ENCODE measurements at places on chromosomes 16 and 17.
A peak's percentile ranks its signal among the peaks of the same experiment; 100 is the strongest.

DNA sequence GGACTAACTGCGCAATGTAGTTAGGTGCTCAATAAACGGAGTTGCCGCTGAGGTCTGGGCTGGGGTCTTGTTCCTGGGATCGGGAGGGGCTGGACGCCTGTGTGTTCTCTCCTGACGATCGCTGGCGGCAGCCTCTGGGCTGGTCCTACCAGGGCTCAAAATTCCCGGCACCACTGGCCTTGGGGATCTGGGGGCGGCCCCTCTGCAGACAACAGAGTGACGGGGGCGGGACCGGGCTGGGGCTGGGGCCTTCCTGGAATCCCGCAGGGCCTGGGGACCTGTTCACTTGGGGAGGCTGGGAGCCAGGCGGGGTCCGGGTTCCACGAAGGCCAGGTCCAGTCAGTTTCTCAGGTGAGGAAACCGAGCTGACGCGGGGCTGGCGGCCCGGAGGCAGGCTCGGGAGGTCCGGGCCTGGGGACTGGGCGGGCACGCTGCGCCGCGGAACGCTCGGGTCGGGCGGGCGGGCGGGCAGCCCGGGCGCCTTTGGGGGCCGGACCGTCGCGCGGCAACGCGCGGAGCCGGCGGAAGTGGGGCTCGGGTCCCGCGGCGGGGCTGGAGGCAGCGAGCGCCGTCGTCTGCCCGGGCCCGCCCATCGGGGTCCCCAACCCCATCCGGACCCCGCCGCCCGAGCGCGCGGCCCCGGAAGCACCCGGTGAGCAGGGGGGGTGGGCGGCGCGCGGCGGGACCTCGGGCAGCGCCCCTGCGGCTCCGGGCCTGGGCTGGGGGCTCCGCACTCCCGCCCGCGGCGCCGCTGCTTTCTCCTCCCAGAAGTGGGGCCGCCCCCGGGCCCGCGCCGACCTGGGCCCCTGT lies at the start of gene PIGQ:
PIGQ (plus strand) TSS at position 524 of the 810 bp plus-strand sequence. CDS start 4,107 bp downstream, outside the sequence.
- DNase-seq = peak; percentile 50

DNA sequence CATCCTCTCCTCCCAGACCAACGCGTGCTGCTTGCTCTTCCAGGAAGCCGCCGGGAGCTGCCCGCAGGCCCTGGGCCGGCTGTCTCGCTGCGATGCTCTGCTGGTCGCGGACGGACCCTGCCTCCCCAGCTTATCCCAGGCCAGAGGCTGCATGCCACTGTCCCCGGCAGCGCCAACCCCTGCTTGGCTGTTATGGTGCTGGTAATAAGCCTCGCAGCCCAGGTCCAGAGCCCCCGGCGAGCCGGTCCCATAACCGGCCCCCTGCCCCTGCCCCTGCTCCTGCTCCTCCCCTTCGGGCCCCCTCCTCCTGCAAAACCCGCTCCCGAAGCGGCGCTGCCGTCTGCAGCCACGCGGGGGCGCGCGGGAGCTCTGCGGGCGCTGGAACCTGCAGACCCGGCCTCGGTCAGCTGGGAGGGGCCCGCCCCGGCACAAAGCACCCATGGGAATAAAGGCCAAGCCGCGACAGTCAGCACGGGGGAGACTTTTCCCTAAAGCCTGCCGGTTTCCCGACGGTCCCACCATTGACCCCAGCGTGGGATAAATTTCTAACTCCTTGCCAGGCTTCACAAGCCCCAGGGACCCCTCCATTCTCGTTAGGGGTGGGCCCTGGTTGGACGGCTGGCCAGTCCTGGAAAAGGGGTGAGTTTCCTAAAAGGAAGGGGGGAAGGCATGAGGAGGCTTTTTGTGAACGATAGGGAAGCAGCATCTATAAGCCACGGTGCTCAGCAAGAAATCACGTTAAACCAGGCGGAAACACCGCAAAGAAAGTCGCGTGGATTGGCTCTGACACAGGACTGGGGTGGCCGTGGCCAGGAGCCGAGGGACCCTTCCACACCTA lies 11.2 kb downstream of the ENPP7 start:
- DNase-seq = no peak

DNA sequence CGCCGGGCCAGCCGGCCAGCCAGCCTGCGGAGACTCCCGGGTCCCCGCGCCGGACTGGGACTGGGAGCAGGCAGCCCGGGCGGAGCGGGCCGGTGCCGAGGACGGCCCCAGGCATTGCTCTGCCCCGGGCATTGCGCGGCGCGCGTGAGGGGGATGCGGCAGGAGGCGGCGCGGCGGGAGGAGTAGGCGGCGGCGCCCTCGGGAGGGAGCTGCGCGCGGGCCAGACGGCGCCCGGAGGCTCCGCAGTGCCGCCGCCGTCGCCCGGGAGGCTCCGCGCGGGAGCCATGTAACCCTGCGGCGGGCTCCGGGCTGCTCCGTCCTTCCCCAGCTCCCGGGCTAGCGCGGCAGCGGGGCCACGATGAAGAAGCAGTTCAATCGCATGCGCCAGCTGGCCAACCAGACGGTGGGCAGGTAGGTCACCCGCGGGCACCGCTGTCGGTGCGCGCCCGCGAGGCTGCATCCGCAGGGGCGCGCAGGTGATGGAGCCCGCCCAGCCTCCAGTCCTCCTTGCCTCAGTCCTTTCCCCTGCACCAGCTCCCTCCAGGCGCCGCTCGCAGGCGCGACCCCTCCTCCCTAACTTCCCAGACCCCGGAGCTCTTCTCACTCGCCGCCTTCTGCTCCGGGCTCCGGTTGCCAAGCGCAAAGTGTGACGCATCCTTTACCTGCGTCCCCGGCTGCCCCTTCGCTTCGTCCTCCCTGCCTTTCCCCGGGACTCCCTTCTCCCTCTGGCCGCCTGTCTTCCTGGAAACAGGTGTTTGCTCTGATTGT lies at the start of gene ARHGAP44:
ARHGAP44 (plus strand) TSS at position 18 of the 768 bp plus-strand sequence; CDS start at position 359, 341 bp downstream.
- DNase-seq = peak; percentile 24

DNA sequence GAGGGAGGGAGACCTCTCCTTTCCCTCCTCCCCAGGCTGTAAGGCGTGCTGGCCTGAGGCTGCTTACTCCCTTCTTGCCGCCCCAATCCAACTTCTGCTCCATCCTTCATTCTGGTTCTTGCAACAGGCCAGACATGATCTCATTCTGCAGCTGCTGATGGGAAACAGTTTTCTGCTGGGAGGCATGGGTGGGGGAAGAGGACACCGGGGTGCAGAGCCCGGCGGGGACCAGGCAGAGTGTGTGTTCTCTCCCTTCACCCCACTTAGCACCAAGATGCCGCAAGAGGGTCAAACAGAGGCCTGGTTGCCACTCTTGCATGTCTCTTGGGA lies 1.4 kb downstream of the SARM1 start:
- DNase-seq = no peak

DNA sequence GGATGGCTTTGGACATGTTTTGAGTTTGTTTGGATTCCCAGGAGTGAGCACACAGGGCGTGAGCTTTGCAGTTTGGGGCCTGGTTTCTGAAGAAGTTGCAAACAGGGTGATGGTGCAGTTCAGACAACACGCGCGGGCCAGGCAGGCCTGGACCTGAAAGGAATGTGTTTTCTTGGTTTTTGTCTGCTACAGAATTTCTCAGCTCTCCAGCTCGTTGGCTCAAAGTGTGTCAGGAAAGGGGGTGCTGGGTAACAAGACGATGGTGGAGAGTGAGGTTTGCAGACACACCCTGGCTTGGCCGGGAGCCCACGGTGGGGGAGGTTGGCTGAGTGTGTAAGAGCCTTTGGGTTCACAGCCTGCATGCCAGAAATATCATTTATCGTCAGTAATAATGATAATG lies 82.3 kb downstream of the CMIP start:
- DNase-seq = no peak

DNA sequence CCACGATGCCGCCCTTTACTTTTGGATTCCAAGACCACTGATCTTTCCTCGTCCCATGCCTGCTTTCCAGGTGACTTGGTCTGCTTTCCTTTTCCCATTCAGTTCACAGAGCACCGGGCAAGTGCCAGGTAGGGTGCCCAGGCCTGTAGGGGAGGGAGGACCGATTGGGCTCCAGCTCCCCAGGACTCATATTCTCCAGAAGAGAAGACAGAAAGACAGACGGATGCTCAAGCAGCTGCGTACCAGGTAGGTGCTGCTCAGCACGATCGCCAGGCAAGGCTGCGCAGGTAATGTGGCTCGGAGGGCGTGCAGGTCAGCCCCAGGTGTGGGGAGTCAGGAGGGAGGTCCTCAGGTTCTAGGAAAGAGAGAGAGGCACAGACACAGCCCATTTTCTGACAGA lies 67.5 kb upstream of the ZNF423 start:
- DNase-seq = no peak

DNA sequence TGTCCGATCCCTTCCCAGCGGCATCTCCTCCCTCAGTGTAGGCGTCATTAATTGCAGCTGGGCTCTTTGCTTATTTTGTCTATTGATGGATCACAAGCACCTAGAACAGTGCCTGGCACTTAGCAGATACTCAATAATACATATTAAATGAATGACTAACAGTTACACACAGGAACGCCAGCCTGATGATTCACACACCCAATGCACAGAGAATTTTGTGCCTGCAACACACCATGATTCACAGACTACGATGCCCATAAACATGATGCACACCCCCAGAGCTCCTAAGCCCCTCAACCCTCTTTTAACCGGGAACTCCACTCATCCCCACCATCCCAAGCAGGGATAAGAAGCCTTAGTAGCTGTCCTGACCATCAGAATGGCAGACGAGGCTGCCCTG lies 66.6 kb upstream of the TMEM97 start:
- DNase-seq = no peak

DNA sequence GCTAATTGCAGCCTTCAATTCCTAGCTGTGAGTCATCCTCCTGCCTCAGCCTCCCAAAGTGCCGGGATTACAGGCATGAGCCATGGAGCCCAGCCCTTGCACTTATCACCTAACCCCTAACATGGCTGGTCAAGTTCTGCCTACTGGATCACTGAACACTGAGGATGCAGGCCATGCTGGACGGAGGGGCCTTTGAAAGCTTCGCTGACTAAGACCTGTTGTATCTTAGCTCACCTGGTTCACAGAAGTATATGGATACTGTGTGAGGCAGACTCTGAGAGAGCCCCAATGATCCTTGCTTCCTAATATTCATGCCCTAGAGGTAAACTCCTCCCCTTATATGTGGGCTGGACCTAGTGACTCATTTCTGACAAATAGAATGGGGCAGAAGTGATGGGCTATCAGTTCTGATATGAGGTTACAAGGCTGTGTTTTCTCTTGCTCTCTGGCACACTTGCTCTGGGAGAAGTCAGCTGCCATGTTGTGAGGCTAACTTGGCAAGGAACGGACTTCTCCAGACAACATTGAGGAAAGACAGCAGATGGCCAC lies 11.7 kb upstream of the TMIGD1 start:
- no peak for DNase-seq

DNA sequence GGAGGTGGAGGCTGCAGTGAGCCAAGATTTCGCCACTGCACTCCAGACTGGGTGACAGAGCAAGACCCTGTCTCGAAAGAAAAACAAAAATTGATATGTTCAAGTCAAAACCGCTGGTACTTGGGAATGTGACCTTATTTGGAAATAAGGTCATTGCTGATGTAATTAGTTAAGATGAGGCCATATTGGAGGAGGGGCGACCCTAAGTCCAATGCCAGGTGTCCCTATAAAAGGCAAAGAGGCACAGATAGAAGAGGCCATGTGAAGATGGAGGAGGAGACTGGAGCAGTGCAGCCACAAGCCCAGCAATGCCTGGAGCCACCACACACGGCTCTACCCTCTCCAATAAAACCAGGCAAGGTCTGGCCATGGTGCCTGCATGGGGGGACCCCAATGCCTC lies 50.8 kb upstream of the JPH3 start:
- no peak for DNase-seq

GRCh38 chr16:9159839-9160550 lies 68.6 kb downstream of the HAPSTR1 start:
- DNase-seq = no peak

GRCh38 chr17:19728084-19728495 lies 11.7 kb upstream of the SLC47A2 start:
- DNase-seq = no peak

DNA sequence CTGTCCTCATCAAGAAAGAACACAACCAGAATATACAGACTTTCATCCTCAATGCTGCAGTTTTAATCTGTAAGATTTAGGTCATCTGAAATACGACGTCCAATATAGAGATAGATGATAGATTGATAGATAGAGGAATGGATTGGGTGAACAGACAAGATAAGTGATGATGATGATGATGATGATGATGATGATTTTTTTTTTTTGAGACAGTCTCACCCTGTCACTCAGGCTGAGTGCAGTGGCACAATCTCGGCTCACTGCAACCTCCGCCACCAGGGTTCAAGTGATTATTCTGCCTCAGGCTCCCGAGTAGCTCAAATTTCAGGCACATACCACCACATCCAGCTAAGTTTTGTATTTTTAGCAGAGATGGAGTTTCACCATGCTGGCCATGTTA lies 56.3 kb upstream of the ADAMTS18 start:
- DNase-seq = no peak

GRCh38 chr17:29771546-29771945 lies 148.8 kb upstream of the CORO6 start:
- no peak for DNase-seq

DNA sequence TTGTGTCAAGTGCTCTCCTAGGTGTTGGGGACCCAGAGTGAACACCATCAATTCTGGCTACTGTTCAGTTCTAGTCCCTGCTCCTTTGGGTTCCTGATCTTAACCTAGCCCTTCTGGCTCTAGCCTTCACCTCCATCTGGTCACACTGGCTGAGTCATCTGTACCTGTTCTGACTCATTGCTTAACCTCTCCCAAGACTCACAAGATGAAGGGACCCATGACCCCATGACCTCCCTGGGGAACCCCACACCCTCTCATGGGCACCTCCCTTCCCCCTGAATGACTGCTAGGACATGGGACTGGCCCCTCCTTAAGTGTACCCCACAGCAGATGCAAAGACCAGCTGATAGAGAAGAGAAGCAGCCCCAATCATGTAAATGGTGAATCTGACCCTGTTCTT lies 345.8 kb upstream of the CDH5 start:
- no peak for DNase-seq

- no peak for DNase-seq
Observed at GRCh38 chr17:77456951-77457548, 316.3 kb downstream of the SEC14L1 start.

GRCh38 chr16:35492225-35492624 lies 2032.8 kb downstream of the TP53TG3F start:
- DNase-seq = no peak

DNA sequence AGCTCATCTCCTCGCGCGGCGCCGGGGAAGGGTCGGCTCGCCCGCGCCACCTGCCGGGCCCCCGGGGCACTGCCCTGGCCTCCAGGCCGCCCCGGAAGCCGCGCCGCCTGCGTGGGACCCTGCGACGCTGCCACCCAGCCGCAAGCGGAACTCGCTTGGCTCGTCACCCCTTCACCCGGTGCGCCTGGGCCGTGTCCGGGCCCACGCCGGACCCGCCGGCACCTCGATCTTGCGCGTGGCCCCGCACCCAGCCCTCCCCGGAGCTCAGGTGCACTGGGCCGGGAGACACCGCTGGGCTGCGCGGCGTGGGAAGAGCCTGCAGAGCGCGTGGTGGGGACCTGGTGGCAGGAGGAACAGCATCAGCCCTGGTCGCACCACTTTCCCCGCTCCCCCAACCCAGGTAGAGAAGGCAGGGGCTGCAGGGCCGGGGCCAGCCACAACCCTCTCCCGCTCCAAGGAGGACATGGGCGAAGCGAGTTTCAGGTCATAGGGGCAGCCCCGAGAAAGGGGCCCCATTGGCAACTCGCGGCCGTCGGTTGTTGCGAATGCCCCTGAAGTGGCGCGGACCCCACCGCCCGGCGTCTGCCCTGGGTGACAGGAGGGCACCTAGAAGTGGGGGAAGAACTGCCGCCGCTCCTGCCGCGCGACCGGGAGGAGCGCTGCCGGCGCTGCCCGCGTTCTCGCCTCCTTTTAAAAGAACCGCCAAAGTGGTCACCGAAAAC lies 363 bp upstream of the MIF4GD start:
- peak; percentile 55 for DNase-seq

GRCh38 chr17:40317345-40317873 lies 8.4 kb downstream of the RARA start:
- DNase-seq = no peak
